Left forelimb (tissue), 1 donor: ENCODE measurements at places on chromosomes 16 and 17.

DNA sequence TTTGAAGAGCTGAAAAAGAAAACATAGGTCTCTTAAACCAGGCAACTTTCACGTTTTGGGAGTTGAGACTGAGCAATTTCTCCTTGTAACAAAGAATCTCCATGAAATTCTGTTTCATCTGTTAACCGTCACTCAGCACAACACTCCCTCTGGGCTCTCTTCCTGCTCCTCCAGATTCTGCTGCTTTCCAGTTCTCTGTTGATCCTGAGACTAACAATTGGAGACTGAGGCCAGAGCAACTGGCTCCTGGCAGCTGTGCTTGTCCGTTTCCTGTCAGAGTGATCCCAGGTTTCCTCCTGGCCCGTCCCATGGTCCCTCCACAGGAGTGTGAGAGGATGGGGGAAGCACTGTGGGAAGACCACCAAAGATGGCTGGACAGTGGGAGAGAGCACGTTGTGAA lies 32.5 kb downstream of the IST1 start:
- no peak for DNase-seq

DNA sequence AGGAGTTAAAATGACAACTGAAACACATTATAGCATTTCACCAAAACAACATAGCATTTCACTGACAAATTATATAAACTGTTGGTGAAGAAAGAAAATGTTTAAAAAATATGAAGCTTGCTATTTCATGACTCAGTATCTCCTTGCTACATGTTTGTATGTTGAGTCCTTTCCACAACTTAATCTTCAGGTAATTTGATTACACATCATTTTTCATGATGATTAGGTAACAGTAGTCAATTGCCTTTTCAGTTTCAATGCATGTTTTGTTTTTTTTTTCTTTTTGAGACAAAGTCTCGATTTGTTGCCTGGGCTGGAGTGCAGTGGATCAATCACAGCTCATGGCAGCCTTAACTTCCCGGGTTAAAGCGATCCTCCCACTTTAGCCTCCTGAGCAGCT lies 177.8 kb upstream of the PMFBP1 start:
- no peak for DNase-seq

DNA sequence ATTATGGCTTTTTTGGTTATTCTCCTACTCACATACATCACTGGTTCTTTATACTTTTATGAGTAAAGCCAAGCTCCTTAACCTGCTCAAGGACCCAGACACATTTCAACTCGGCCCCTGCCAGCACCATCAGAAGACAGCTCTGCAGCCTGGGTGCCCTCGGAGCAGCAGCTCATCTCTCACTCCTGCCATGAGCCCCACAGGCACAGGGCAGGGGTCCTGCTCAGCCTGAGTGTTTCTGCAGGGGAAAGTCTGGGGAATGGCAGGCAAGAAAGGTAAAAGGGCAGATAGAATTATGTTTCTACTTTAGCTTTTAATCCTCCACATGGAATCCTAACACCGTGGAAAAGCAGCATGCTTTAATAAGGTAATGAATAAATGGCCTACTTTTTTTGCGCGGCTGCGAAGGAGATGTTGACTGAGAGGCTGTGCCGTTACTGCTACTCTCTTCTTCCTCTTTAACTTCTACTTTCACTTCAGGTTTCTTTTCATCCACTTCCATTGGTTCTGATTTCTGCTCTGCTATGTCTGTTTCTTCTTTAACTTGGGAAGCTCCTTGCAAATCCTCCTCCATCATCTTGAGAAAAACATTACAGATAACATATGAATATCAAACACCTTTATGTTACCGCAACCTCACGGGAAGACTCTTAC lies 50.1 kb upstream of the TRAP1 start:
- no peak for DNase-seq

GRCh38 chr16:79071424-79071823 lies 529.1 kb downstream of the MAF start:
- peak; percentile 70 for DNase-seq

DNA sequence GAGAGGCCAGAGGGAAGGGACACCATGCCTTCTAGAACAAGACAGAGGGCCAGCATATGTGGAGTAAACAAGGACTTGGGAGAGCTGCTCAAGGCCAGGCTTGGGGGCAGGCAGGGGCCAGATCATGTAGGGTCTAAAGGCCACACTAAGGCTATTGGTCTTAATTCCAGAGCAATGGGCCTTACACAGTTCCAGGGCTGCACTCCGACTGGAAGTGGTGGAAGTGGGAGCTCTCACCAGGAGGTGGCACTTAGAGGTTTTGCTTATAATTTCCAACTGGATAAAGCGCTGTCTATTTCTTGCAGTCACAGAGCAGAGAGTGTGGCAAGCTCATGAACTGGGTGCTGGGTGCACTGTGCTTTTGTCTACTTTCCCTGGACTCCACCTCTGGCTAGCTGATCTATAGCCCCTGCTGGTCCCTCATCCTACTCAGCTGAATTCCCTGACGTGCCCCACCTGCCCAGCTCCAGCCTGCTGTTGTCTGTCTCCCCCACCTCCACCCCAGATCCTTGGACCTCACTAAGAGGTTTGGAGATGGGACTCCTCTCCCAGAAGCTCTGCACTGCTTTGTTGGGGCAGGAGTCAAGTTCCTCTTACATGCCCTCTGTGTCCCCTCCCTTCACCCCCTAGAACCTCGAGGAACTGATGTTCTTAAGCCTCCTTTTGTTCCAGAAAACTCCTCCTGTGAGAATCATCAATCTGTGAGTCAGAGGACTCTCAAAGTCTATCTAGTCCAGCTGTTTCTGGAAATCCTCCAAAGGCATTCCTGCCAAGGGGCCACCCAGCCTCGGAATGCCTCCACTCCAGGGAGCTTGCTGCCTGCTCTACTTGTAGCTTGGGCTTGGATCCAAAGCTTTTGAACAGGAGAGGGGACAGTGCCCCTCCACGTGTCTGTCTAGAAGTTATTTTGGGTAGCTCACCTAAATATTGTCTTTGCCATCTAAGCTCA lies 48.1 kb upstream of the KSR1 start:
- no peak for DNase-seq

GRCh38 chr16:75567911-75568310 lies 1.7 kb downstream of the GABARAPL2 start:
- no peak for DNase-seq

- no peak for DNase-seq
Observed at GRCh38 chr17:39622380-39623006, 4.3 kb upstream of the PPP1R1B start.

GRCh38 chr16:77645764-77646163 lies 76.5 kb upstream of the NUDT7 start:
- DNase-seq = no peak

DNA sequence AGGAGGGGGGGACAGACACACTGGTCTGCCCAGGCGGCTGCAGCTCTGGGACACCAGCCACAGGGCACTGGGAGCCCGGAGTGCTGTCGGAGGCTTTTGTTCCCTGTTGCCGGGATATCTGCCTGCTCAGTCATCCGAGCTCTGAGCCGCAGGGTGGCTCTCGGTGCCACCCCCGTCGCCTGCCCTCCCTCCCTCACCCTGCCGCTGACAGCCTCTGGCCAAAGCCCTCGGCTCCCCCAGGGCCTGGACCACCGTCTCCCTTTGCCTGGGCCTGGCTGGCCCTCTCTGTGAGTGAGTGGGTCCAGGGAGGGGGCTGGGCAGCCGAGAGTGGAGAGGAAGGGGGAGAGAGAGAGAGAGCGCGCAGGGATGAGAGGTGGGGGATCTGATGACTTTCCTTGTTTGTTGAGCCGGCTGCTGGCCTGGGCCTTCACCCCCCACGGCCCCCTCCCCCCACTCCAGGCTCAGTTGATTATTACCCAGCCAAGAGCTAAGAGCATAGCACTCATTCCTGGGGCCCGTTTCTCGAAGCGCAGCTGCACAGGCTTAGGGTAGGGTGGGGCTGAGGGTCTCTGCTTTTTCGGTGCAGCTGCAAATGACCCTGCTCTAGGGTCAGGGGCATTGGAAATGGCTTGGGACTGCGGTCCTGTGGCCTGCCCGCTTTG lies 2.7 kb downstream of the FOXJ1 start:
- no peak for DNase-seq

- DNase-seq = no peak
Observed at GRCh38 chr17:76534831-76535732, 2.4 kb downstream of the CYGB start.

GRCh38 chr16:85819245-85819644 lies 19.8 kb downstream of the COX4I1 start:
- DNase-seq = no peak

GRCh38 chr17:55384643-55385232 lies 36.9 kb downstream of the MMD start:
- DNase-seq = no peak

GRCh38 chr17:63698886-63699637 lies 863 bp downstream of the LIMD2 start:
- peak; percentile 75 for DNase-seq

GRCh38 chr17:38982858-38983746 lies 15.9 kb upstream of the FBXO47 start:
- no peak for DNase-seq

- DNase-seq = no peak
Observed at GRCh38 chr17:9672266-9672665, 26.9 kb downstream of the USP43 start.

DNA sequence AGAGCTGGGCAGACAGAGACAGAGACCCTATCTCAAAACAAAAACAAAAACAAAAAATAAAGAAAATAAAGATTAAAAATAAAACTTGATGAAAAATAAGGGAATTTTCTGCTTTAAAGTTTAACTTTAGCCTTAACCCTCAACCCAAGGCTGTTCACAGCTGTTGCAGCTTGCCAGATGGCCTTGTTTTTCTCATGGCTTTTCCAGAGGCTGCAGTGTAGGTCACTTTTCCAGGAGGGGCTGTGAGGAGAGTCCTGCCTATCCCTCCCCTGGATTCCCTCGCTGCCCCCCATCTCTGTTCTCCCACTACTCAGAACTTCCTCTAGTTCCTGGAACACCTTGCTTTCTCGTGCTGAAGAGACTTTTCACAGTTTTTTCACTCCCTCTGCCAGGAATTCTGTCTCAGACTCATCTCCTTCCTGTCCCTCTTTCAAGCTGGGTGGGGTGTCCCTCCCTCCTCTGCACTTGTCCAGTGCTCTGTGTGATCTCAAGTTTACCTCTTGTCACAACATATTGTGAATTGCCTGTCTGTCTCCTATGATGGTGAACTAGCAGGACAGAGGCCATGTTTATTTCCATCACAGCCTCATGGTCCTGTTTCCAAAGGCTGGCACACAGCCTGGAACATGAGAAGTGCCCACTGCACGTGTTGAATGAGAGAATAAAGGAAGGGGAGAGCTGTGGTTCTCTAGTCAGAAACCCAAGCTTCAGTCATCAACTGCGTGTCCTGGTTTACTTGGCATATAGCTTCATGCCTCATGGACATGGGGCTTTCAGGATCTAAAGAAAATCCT lies 69.9 kb upstream of the MSI2 start:
- DNase-seq = no peak

DNA sequence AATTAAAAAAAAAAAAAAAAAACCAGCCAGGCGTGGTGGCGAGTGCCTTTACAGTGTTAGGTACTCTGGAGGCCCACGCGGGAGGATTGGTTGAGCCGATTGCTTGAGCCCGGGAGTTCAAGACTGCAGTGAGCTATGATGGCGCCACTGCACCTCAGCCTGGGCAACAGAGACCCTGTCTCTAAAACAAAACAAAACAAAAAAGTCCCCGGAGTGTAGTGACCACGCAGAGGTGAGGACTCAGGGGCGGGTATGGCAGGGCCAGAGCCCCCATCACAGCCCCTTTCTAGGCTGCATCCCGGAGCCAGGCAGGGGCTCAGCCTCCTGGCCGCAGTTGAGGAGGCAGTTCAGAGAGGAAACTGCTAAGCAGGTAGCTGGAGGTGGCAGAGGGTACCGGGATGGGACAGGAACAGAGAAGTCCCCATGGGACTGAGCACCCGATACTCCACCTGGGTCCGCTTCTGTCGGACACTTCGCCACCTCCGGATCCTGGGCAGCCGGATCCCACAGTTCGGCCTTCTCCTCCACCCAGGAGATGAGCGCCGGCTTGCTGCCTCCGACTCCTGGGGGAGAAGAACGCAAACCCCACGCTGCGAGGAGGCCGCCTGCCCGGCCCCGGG lies 800 bp downstream of the ZNF747 start:
- no peak for DNase-seq

GRCh38 chr17:15384142-15384787 lies 42.9 kb upstream of the TEKT3 start:
- DNase-seq = no peak

DNA sequence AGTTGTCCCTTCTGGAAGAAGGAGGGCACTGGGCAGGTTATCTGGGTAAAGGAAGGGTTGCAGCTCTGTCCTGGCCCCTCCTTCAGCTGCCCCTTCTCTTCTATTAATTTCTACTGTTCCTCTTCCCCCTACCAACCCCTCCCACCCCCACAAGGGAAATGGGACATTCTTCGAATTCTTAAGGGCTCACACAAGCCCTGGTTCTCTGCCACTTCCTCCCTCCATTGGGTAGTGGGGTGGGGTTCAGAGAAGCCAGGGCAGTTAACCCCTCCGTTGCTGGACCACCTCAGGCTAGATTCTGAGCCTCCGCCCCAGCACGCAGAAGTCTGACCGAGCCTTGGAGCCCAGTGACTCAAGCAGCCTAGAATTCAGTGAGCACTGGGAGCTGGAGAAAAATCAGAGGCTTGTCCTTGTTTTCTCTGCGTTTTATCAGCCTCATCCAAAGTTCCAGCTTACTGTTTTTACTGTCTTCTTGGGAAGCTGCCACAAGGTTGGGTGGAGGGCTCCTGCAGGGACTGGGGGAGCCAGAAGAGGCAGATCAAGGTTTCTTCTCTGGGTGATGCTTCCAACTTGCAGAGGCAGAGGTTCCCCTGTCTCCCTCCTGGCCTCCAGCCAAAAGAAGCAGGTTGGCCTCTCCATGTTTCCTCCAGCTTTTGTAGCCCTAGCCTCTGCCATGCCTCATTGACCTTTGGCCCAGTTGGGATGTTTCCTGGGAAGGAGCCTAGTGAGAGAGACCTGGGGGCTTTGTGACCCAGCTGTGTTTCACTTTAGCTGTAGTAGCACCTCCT lies 10.2 kb downstream of the LASP1 start:
- DNase-seq = peak; percentile 77

DNA sequence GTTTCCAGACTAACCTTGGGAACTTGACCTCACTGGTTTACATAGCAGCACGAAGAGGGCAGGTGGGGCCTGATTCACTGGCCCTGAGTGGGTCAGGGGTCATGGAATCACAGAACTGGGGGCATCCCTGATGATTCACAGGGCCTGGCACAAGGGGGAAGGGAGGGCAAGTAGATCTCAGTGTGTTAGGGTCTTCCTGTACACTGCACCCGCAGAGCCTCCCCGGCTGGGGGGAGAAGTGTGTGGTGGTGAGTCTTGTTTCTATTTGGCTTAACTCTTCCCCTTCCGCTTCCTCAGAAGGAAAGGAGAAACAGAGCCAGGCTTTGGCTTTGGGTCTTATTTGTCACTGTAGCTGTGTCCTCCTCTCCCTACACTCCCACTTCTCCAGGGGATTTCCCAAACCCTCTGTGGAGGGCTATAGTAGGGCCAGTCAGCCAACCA lies 3.7 kb downstream of the STARD3 start:
- no peak for DNase-seq
